CD8-positive, alpha-beta T cell (primary cell): ENCODE measurements at places on chromosomes 1 and 21. TPM values are rescaled to one million over a fixed set of nuclear protein-coding genes. Genes with fewer than 3 reads are reported as not detected.

Gene KRTAP21-2
- not detected for total RNA-seq

Gene RNU1-2
- total RNA-seq = 3,774 TPM

Gene PDE4B
- 224 TPM for total RNA-seq

Gene TNNT2
- not detected for total RNA-seq

Gene RNU1-4
- 3,774 TPM for total RNA-seq

Gene CD244
- 2.1 TPM for total RNA-seq

Gene PLEKHN1
- 0.60 TPM for total RNA-seq

Gene IL23R
- total RNA-seq = not detected

Gene MXRA8
- total RNA-seq = 9.3 TPM

Gene LIPI
- not detected for total RNA-seq

Gene ETV3L
- not detected for total RNA-seq

Gene AK5
- total RNA-seq = 14.2 TPM

Gene TARS2
- total RNA-seq = 28.8 TPM

Gene LPGAT1
- 19.1 TPM for total RNA-seq

Gene COL11A1
- not detected for total RNA-seq

Gene USH2A
- total RNA-seq = not detected

Gene RHOU
- total RNA-seq = 0.39 TPM

Gene SH2D1B
- total RNA-seq = not detected

Gene CALML6
- total RNA-seq = 1.2 TPM

Gene HPDL
- 0.47 TPM for total RNA-seq

Gene PRDM16
- total RNA-seq = not detected

Gene OLFML2B
- total RNA-seq = not detected

Gene SAMD13
- total RNA-seq = not detected

Gene DNAI4
- 4.9 TPM for total RNA-seq

Gene ZBTB8A
- total RNA-seq = not detected
